Cardiac fibroblast (primary cell): ENCODE measurements at places on chromosomes 7 and 10.
A peak's percentile ranks its signal among the peaks of the same experiment; 100 is the strongest.

DNA sequence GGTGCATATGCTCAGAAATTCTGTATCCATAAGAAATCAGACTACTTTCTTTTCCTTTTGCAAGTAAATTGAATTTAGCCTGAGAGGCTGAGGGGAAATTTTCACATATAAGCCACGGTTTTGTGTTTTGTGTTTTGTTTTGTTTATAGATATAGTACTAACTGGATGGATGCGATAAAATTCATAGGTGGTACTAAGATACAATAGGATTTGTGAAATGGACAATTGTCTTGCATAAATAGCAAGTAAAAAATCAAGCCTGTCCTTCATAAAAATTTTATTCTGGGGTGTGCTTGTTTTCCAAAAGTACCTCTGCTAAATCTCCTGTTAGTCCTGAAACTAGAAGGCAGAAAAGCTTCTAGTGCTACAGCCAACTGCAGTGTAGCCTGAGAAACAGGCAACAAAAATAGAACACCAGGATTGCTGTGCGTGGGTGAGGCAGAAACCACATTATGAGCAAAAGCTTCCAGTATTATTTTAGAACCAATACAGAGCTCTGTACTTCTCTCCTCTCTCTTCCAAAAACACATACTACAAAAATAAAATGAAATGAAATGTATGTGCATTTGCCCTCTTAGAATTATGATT is 634 bp upstream of the HDAC9 start:
- DNase-seq = peak; percentile 63

DNA sequence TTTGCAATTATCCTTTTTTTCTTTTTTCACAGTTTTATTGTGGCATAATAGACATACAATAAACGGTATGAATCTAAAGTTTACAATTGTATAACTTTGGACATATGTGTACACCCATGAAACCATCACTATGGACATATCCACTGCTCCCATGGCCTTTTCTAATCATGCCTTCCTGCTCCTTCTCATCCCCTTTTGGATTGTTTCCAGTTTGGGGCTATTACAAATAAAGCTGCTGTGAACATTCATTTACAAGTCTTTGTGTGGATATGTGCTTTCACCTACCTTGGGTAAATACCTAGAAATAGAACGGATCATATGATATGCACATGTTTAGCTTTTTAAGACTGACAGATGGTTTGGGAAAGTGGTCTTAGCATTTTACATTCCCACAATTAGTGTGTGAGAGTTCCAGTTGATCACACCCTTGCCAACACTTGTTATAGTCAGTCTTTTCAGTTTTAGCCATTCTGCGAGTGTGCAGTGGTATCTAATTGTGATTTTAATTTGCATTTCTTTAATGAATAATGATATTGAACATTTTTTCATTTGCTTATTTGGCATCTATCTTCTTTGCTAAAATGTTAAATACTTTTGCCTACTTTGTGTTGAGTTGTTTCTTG is 120.9 kb upstream of the KAT6B start:
- DNase-seq = no peak

DNA sequence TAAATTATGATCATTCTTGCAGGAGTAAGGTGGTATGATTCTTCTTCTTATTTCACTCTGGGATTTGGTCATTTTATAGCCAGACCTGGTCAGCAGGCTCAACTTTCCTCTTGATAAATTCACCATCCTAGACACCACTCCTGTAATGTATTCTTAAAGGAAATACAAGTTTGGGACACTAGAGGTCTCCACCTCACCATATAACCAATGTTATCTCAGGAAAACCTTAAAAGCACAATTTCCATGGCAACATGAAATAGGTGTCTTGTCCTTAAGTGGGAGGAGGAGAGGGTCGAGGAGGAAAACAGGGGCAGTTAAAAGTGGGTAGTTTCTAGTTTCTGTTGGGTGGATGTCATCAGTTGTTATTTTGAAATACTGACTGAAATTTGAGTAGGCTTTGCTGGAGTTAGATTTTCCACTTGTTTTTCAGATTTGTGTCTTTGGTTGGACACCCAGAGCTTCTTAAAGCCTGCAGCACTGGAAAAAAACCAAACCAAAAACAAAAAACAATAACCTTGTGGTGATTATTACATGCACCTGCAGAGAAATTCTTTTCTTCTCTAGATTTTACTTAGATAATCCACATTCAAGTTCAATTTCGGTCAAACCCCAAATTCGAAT is 163.1 kb downstream of the PRKCQ start:
- DNase-seq = peak; percentile 69

GRCh38 chr7:105580022-105580740 is 1.1 kb downstream of the EFCAB10 start:
- DNase-seq = no peak

- DNase-seq = peak; percentile 29
These were observed 45.5 kb upstream of the ABLIM1 start for GRCh38 chr10:114703377-114704107.

- no peak for DNase-seq
These were observed 42.7 kb upstream of the A1CF start for GRCh38 chr10:50928190-50928552.

DNA sequence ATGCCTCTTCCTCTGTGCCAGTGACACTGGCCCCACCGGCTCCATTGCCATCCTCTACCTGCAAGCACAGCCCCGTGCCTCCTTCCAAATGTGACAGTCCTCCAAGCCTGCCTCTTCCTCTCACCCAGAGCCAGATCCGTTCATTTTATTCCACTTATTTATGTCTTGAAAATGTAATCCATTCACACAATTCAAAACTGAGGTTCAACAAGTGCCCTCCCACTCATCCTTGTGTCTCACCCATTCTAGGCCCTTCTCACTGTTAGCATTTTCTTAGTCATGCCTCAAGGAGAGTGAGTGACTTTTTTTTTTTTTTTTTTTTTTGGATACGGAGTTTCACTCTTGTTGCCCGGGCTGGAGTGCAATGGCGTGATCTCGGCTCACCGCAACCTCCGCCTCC is 41.7 kb downstream of the FKBP6 start:
- no peak for DNase-seq

DNA sequence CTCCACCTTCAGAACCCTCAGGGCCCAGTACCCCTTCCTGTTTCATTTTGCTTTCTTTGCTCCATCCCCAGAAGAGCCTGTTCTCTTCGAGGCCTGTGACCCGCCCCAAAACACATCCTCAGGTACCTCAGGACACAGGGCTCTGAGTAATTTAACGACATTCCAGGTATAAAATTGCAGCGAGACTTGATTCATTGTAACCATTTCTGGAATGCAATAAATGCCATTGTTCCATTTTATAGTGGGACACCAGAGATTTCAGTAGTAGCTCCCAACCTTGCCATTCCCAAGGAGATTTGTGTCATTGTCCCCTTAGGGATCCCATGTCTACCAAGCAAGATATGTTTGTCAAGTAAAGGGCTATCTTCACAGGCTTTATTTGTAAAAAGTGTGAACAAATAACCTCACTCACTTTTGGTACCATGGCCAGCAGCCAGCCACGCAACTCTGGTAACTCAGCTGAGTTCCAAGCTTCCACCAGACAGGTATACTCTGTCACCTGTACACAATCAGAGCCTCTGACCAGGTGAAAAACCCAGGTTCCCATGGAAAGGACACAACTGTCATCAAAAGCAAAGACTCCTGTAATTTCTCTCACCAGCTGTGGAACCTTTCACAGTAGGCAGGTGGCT is 441.3 kb downstream of the PLXNA4 start:
- no peak for DNase-seq

DNA sequence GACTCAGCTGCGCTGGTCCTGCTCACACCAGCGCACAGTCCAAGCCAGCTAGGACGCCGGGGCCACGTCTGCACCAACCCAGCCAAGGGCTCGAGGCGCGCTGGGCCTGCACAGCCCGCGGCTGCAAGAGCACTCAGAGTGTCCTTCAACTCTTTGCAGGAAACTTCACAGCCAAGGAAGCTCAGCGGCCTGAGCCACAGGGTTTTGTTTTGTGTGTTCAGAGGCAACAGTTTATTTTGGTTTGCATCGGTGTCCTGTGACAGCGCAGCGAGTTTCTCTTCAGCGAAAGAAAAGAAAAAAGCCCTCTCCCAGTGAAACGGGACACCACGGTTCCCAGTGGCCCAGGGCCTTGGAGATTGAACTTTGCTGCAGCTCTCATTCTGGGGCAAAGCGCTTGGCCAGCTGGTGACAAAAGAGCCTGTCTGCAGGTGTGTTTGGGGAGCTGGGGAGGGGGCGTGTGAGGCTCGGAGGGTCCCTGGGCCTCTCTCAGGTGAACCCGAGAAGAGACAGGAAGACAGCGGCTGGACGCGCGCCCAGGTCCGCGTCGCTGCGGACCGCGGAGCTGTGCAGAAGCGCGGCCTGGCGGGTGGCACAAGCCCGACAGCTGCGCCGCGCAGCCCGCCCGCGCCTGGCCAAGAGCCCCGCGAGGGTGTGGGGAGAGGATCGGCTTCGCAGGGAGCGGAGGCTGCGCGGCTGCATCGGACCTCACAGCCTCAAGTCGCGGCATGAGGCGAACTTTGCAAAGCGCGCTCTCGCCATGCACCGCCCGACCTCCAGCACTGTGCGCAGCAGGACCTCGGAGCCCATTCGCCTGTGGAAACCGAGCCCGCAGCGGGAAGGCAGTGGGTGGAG is 922 bp downstream of the CXCL12 start:
- DNase-seq = peak; percentile 55

GRCh38 chr10:4006858-4007257 is 221.8 kb upstream of the KLF6 start:
- DNase-seq = peak; percentile 52

- DNase-seq = peak; percentile 92
These were observed 74.3 kb downstream of the SAMD9 start for GRCh38 chr7:93043385-93043985.

GRCh38 chr7:84182301-84182700 is 12.3 kb downstream of the SEMA3A start:
- no peak for DNase-seq

- no peak for DNase-seq
These were observed 26.0 kb upstream of the PFKFB3 start for GRCh38 chr10:6176691-6177231.

- DNase-seq = peak; percentile 50
These were observed 116.5 kb upstream of the EEPD1 start for GRCh38 chr7:36036590-36036989.

DNA sequence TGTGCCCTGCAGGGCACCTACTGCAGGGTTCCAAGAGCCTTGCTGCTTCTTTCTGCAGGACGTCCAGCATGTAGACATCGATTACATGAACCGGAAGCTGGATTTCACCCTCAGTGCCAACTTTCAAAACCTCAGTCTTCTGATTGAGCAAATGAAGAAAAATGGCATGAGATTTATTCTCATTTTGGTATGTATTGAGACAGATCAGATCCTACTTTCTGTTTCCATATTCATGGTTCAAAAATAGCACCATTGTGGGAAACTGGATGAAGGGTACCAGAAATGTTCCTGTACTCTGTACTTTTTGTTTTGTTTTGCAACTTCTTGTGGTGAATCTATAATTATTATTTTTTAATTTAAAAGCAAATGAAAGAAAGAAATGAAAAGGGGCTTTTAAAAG is 64.1 kb downstream of the MGAM2 start:
- DNase-seq = no peak

GRCh38 chr7:91169830-91170191 is 94.4 kb upstream of the FZD1 start:
- DNase-seq = no peak

- DNase-seq = no peak
These were observed 166.8 kb upstream of the MAGI2 start for GRCh38 chr7:79620291-79620690.

- peak; percentile 38 for DNase-seq
These were observed 194.8 kb upstream of the PTN start for GRCh38 chr7:137538361-137538762.

GRCh38 chr10:113122947-113123346 is 172.9 kb downstream of the TCF7L2 start:
- no peak for DNase-seq

DNA sequence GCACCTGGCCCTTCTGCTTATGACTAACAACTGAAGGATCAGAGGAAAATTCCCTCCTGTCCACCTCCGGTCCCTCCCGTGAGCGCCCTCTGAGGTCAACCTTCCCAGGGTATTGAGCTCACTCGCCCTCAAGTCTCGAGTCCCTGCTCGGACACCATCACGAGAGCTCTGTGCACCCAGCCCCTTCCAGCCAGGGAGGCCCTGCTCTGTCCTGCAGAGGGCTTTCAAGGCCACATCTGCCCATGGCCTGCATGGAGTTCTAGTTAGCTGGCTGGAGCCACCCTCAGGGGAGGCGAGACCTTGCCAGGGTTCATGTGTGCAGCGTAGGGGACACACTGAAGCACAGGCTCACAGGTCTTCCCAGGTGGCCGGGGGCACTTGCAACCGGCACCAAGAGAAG is 110.9 kb upstream of the MACROH2A2 start:
- DNase-seq = no peak

- no peak for DNase-seq
These were observed 128.4 kb upstream of the PPP2R2D start for GRCh38 chr10:131772441-131772840.

- DNase-seq = peak; percentile 57
These were observed 148.2 kb downstream of the CHN2 start for GRCh38 chr7:29342761-29343160.

- no peak for DNase-seq
These were observed 694.9 kb upstream of the LRRN3 start for GRCh38 chr7:110396021-110396420.

DNA sequence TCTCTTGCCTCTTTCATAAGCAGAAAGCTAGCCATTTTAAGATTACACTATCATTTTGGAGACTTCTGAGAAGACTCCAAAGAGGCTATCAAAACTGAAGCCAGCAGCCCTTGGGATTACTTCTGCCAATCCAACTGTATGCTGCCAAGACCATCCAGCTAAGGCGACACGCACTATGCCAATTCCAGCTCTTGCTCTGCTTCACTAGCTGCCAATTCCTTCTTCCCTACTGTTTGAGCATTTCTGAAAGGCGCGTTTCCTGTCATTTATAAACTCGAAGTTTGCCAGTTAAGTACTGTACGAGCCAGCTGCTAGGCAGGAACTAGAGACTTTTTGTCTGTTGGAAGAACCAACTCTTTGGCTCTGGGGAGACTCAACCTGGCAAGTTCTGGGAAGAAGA is 36.5 kb downstream of the MALSU1 start:
- peak; percentile 33 for DNase-seq

GRCh38 chr7:142602183-142602582 is 147.1 kb upstream of the PRSS1 start:
- DNase-seq = peak; percentile 24

GRCh38 chr10:120422457-120422856 is 34.6 kb upstream of the PLPP4 start:
- DNase-seq = peak; percentile 61

DNA sequence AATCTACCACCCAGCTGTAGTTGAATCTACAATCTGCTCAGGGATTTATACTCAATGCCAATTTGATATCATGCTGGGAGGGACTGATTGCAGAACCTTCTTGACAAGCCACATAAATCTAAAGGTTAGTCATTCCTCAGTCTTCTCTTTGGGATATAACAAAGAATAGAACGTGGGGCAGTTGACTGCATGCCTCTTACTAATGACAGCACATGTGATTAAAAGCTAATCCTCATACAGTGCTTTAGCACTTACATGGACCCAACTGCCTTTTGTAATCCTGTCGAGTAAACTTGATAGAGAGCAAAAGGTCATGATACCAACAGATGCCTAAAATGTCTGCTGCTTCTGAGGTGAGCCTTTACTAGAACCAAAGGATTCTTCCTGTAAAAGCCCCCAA is 12.3 kb downstream of the KLHL7 start:
- no peak for DNase-seq
